Skeletal muscle tissue (tissue), 5 donors: ENCODE measurements at places on chromosomes 3 and 15. TPM values are rescaled to one million over a fixed set of nuclear protein-coding genes. Genes with fewer than 3 reads are reported as not detected.

Gene ZIC4
- total RNA-seq: 2.6 TPM

Gene HEG1
- total RNA-seq: 25.1 TPM

Gene AGBL1
- total RNA-seq: 31.3 TPM

Gene CD80
- 1.0 TPM for total RNA-seq

Gene TMEM40
- total RNA-seq: under 0.01 TPM

Gene DISP2
- total RNA-seq: under 0.01 TPM

Gene FBXO40
- total RNA-seq: 4.2 TPM

Gene HRG
- not detected for total RNA-seq

Gene FAM219B
- 33.4 TPM for total RNA-seq

Gene ACKR4
- 2.1 TPM for total RNA-seq

Gene CELSR3
- total RNA-seq: under 0.01 TPM

Gene FBXL2
- 7.8 TPM for total RNA-seq

Gene ASTE1
- total RNA-seq: 5.2 TPM
